ENCODE measurements at places on chromosomes 11 and 22. TPM values are rescaled to one million over a fixed set of nuclear protein-coding genes. Genes with fewer than 3 reads are reported as not detected.

NPAS4 gene
- total RNA-seq: 0.37 TPM

DNA sequence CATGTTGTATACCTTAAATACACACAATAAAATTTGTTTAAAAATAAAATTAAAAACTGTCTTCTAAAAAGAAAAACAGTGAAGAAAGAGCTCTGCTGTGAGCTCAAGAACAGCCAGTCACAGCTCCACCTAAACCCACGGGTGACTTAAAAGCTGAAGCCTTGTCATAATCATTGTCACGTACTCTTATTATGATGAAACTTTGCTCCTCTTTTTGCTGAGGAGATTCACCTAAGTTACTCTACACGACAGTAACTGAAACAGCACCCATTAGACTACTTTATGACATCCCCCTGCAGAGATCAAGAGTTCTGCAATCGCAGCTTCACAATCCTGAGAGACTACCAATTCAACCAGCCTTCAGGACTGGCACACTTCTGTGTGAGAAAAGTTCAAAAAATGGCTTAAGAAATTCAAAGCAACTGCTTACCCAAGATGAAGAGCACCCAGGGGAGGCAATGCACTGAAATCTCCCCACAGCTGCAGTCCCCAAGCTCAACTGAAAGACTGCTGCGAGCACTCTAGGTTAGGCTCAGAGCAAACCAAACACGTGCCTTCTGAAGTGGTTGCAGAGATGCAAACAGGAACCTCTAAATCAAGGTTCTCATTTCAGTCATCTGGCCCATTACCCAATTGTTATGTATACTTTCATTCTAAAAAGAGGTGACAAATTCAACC is at the start of gene JAML:
TSS of gene JAML (minus strand) at position 501 of the 678 bp plus-strand sequence. CDS start 10,145 bp downstream, outside the sequence.
- DNase-seq: no peak

GRCh38 chr11:9575260-9576240 is 2.1 kb downstream of the WEE1 start:
- DNase-seq: peak; percentile 80

DNA sequence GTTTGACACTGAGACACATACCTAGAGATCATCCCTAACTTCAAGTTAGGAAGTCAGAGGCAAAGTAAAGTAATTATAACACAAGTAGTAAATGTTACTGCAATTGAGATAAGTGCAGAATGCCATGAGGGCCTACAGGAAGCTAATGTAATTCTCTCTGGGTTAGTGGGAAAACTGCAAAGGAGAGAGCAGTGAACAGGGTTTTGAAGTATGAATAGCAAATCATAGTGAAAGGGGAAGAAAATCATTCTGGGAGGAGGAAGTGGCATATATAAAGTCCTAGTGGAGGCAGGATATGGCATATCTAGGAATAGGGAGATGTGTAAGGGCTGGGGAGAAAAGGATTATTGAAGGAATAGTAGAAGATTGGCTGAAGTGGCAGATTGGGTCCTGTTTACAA is 27.9 kb downstream of the RNF169 start:
- DNase-seq: no peak

DNA sequence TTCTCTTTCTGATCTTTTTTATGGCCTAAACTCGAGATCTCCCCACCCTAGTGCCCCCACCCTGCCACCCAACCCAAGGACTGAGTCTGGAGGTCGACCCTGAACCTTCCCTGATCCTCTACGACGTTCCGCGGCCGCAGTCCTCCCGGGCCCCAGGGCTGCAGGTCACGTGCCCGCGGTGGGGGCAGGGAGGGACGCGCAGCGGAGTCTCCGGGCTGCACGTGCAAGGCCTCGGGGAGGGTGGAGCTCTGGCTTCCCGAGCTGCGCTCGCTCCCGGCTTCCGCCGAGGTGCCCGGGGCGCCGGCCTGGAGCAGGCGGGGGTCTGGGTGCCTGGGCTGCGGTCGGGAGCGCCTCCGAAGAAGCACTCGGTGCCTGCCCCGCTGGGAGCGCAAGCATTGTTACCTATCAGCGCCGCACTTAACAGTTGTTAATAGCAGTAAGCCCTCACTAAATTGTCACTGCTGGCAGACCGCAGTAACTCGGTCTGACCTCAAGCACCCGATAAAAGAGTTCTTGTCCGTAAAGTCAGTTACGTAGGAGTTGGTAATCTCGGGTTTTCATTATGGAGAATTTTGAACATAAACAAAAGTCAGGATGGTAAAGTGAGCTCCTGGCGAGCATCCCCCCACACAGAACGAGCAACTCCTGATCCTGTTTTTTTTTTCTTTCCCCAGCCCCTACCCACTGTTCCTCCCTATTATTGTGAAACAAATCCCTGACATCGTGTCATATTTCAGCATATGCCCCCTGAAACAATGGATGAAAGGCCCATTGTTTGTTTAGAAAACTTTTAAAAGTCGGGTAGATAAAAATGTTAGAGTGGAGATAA is 69.7 kb upstream of the EP300 start:
- peak; percentile 94 for DNase-seq

GRCh38 chr11:79940974-79941735 is 500.3 kb upstream of the TENM4 start:
- no peak for DNase-seq

DNA sequence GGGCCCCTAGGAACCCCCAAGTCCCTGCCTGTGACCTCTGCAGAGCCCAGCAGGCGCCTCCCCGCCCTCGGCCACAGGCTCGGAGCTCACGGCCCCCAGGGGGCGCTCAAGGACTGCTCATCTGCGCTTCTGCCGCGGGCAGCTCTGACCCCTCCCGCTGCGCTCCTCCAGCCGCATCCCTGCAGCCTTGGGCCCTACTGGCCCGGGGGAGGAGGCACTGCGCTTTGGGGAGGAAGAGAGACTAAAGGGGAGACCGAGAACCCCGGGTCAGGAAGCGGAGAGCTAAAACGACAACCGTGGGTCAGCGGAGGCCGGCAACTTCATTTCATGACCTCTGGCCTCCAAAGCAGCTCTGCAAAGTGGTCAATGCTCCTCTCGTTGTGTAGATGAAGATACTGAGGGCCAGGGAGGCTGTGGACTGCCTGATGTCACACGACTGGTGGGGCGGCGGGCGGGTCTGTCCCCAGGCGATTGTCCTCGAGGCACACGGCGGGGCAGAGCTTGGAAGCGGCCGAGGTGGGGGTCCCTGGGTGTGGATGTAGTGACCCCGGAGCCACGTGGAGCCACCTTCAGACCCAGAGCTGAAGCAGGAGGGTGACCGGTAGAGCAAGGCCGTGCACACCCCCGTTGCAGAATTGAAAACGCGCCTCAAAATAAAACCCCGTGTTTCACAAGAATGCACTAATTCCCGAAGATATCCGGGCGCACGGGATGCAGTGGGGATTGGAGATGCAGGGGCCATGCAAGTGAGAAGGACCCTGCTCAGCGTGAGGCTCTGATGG is 2.7 kb upstream of the KRTAP5-6 start:
- DNase-seq: peak; percentile 90

Data from colonic mucosa (tissue), 4 donors.